Cerebellar nuclear complex (tissue), 1 donor: ENCODE measurements at places on chromosomes 7 and 10.

GRCh38 chr7:24304494-24305095 is 20.6 kb downstream of the NPY start:
- no peak for DNase-seq

- no peak for DNase-seq
These were observed 190.0 kb upstream of the LYZL2 start for GRCh38 chr10:30819341-30820181.

- no peak for DNase-seq
These were observed 170.5 kb upstream of the SVIL start for GRCh38 chr10:29805134-29805723.

- no peak for DNase-seq
These were observed 4.4 kb upstream of the TRUB1 start for GRCh38 chr10:114933588-114933987.

- DNase-seq = no peak
These were observed 21.4 kb downstream of the DENND2A start for GRCh38 chr7:140619176-140619575.

DNA sequence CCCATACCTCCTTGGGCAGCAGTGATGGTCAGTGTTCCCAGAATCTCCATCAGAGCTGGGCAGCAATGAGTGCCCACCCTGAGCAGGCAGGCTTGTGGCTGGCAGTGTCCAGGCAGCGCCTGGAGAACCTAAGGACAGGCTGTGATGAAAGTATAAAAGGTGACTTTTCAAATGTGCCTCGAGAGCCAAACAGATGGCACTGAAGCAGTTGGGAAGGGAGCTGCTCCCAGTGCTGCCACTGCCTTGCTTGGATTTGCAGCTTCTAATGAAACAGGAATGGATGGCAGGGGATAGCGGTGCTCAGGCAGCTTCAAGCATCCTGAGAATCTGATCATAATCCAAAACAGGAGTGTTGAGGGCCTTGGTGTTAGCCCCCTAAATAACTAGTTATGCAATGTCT is 179.8 kb upstream of the AOAH start:
- peak; percentile 17 for DNase-seq

DNA sequence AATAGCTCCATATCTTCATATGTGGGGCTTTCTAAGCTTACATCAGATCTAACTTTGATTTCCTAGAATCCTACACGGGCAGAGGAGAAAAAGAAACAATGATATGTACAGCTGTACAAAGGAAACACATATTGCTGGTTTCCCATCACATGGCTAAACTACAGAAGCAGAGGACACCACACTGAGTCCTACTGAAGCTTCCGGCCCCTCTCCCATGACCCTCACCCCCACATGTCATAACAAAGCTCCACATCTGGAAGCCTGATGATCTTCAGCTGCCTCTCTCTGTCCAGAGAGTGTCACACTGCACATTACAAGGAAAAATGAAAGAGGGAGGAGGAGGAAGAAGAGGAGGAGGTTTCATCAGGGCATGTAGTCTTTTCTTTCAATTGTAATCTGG is 14.0 kb downstream of the SLC16A12 start:
- no peak for DNase-seq
